ENCODE measurements at places on chromosomes 2 and 18.

DNA sequence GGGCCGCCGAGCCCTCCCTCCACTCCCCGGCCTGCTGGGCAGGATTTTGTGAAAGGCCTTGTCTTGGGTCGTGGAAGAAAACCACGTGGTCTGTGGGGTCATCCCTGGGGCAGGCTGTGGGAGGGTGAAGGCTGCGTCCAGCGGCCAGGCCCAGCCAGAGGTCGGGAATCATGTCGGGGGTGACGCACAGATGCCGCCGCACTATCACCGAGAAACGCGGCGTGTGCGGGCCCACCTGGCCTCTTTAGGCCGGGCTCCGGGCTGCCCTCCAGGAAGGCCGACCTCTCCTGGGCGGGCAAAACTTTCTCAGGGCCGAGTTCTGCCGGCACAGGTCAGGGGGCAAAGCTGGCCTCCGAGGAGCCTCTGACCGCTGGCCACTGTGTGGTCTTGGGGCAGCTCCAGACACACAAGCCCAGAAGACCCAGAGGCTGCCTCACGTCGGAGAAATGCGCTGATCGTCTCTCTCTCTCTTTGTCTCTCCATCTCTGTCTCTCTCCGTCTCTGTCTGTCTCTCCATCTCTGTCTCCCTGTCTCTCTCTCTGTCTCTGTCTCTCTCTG, 28.4 kb downstream of the NFATC1 start:
- DNase-seq, result no peak

- no peak for DNase-seq
Observed at GRCh38 chr2:95303191-95303919, 6.2 kb downstream of the KCNIP3 start.

DNA sequence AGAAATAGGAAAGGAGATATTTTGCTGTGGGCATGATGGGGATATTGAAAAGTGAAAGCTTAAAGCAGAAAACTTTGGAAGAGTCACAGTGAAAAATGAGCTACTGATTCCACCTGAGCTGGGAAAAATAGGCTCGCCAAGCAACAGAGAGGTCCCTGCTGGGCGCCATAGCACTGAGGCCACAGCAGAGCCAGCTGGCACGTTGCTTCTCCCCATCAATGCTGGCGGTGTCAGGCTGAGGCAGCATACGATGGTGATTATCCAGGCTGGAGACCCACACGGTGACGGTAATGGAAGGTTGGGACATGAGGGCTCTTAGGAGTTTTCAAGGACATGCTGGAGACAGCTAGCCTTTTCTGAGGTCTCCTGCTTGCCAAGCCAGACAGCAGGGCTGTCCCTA, 25.8 kb upstream of the DTNB start:
- DNase-seq, result no peak

DNA sequence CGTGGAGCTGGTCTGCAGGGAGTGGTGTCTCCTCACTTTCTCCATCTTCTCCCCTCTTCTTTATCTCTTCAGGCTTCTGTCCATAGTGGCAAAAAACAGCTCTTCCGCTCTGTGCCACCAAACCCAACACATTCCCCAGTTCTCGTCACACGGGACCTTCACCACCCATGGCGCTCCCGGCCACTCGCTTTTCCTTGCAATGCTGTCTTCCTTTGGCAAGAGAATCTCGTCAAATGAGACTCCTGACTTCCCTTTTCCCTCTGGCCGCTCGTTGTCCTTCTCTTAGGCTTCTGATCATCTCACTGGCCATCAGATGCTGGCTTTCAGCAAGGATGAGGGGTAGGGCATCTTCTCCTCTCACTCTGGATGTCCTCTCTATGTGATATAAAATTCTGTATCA, 72.9 kb downstream of the DCDC2C start:
- DNase-seq, result no peak

DNA sequence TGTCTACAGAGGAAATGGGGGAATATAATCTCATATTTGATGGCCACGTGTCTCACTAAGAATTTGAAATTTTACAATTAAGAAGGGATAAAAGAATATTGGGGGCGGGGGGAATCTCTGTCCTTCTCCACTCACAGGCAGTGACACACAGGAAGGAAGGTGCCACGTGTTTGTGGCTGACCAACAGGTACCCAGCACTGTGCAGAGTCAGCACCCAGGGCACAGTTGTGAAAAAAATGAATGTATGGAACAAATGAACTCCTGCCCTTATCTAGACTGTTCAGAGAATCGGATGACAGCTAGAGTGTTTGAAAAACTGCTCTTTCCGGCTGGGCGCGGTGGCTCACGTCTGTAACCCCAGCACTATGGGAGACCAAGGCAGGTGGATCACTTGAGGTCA, 317.0 kb upstream of the MYT1L start:
- DNase-seq, result no peak

DNA sequence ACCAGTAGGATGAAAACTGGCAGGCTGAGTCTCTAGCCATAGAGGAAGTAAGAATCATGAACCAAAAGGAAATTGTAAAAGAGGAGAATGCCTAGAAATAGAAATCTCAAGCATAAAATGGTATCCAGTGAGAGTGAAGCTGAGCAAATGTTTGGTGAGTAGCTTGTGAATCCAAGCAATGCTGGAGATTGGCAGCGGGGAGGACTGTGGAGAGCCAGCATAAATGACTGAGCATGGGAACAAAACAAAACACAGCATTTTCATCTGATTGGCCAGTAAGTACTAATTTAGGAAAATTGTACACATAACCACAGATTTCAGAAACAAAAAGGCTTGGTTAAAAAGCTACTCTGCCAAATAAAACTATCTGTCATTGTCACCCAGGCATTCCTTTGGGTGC, 390.0 kb downstream of the STK39 start:
- DNase-seq, result no peak

DNA sequence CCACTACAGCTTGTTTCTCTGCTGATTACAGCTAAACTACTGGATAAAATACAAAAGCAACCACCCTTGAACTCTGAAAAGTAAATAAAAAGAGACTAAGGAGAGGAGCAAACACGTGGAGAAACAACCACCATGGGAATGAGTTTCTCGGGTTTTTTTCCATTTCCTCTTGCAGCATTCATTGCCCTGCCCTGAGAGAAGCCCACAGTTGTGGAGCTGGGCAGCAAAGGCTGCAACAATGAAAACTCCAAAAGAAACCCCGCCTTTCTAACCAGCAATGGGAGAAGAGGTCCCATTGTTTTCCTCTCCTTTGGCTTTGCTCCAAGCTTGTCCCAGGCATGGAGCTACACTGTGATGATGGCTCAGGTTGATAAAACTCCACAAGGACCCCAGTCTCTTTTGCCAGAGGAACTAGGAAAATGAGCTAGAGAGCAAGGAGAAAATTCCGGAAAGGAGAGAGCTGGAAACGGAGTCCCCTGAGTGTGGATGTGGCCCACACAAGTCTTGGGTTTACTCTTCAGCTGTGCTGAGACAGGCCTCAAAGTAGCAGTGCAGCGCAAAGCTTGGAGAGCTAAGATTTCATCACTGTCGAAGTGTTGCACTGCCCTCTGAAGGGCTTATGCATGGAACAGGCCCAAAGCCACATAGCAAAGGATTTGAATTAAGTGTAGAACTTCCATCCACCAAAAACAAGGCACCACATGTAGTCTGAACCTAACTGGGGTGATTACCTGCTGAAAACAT, 20.9 kb downstream of the NAPG start:
- no peak for DNase-seq

DNA sequence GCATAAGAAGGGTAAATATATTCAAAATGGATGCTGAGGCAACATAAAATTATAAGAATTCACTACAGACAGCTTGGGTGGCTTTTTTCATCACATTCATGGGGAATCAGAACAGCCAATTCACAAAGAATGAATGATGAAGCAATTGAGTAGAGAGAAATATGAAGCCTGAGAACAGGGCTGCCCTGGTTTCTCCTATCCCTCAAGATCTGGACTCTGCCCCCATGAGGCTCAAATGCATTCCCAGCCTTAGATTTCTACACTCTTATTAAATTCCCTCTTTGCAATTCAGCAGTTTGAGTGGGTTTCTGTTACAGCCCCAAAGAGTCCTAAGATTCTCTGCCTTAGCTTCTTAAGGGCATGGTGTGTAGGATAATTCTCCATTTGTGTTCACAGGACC, 172.5 kb downstream of the MAIP1 start:
- no peak for DNase-seq

DNA sequence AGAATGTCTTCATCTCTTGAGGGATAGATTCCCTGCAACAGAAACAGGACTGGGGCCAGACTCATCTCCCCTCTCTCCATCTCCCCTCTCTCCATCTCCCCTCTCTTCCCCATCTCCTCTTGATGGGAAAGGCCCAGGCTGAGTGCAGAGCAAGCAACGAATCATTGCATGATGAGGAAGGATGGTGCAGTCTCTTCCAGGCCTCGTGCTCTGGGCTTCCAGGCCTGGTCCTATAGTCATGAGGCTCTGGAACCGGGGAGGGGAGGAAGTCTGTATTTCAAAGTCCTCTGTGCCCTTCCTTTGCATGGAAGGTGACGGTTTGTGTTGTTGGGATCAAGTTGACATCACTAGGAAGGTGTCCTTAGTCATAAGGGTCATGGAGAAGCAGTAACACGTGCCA, 115.6 kb upstream of the NEDD4L start:
- DNase-seq, result no peak

- no peak for DNase-seq
Observed at GRCh38 chr18:33957707-33958106, 267.0 kb downstream of the NOL4 start.

- DNase-seq, result no peak
Observed at GRCh38 chr18:51028201-51028805, 1.7 kb upstream of the SMAD4 start.

DNA sequence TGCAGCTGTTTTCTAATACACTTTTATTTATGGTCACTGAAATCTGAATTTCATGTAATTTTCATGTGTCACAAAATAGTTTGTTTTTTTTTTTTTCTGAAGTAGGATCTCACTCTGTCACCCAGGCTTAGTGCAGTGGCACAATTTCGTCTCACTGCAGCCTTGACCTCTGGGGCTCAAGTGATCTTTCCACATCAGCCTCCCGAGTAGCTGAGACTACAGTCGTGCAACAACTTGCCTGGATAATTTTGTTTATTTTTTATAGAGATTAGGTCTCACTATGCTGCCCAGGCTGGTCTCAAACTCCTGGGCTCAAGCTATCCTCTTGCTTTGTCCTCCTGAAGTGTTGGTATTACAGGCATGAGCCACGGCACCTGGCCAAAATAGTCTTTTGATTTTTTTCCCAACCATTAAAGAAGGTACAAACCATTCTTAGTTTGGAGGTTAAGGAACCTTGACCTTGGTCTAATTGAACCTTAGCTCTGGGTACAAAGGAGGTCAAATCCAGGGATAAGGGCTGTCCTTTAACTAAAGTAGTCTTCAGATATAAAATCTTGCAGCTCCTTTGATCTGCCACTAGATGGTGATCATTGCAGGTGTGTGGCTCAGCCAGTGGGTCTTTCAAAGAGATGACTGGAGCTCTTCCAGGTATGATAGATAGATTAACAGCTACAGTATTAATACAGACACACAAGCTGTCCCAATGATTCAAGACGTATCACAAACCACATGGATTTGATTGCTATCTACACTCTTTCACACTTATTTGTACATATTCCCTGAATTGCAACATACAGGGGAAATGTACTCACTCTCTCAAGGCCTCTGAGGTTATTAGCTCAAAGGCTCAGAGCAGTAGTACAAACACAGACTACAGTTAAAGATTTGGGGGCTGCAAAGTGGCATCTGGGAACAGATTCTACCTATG, 4.7 kb upstream of the KRCC1 start:
- no peak for DNase-seq

DNA sequence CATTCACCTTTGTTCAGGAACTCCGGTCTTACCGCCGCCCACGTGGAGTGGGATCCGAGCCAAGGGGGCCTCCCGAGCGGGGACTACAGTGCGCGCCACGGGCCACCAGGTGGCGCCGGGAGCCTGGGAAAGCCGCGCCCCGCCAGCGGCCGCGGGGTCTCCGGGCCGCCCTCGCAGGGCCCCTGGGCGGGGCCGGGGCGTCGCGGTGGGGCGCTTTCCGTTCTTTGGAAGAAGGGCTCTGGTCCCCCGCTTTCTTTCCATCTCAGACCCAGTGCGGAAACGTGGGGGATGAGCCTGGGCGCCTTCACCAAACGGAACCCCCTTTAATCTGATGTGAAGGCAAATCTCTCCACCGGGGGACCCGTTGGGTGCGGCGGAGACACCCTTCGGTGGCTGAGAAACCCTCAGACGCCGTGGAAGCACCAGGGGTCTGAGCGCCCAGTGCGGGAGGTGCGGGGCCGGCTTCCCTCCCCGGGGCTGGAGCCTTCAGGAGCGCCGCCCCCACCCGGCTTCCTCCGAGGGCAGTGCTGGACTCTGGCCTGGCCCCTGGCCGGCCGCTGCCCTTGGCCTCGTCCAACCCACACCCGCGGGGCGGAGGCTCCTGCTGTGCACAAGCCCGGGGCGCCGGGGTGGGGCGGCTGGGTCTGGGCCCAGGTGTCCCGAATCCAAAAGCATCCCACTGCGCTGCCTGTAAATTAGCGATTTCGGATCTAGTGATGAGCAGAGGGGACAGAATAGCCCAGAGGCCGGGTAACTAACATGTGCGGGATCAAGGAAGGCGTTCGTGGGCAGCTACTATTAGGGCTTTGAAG, 44.6 kb downstream of the GORASP2 start:
- peak; percentile 73 for DNase-seq

GRCh38 chr2:9230051-9230802, 23.6 kb downstream of the ASAP2 start:
- DNase-seq, result no peak

- DNase-seq, result no peak
Observed at GRCh38 chr2:45925026-45925425, 273.6 kb downstream of the PRKCE start.

- DNase-seq, result no peak
Observed at GRCh38 chr2:26740890-26741302, 23.2 kb upstream of the SLC35F6 start.

- DNase-seq, result no peak
Observed at GRCh38 chr18:70113511-70113910, 92.0 kb downstream of the RTTN start.

DNA sequence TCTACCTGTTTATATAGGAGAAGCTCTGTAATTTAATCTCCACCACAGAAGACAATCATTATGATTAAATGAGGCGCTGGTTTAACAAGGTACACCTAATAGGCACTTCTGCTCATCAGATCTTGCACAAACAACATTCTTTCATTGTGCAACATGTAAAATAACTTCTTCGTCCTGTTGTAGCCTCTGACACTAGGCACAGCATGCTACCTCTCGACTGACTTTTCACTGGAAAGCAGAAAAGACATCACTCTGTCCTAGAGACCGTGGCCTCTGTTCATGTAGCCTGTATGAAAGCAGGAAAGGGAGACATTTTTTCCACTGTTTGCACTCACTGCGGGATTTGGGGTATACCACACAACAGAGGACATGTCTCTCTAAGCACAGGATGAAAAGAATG, 316.5 kb downstream of the IRS1 start:
- no peak for DNase-seq

- no peak for DNase-seq
Observed at GRCh38 chr2:217074576-217075255, 214.9 kb upstream of the TNP1 start.

GRCh38 chr2:28721601-28722191, 29.9 kb upstream of the PPP1CB start:
- DNase-seq, result no peak

DNA sequence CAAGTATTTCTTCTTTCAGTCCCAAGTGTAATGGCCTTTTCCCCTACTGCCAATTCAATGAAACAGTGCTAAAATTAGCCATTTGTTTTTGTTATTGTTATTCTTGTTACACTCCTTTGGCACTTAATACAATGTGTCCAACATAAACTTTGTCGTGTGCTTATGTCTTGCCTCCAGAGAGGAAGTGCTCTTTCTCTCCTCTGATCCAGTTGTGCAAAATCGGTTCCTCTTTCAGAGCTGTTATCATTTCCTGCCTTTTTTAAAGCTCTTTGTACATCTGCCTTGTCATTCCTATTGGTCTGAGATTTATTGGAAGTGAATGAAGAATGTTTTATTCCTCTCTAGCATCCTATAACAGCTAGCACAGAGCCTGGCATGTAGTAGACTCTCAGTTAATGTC, 623.2 kb upstream of the ID2 start:
- no peak for DNase-seq

All from stimulated activated CD8-positive, alpha-beta memory T cell treated with anti-CD3 and anti-CD28 coated beads, Interleukin-2, amount 100 ng/mL, for 1 hour (primary cell).